ENCODE measurements at places on chromosomes 11 and 22. TPM values are rescaled to one million over a fixed set of nuclear protein-coding genes. Genes with fewer than 3 reads are reported as not detected.

FREY1 gene
- 22.7 TPM for total RNA-seq

- no peak overlapping the region for H3K4me3 ChIP-seq
- H3K27ac ChIP-seq, result peak overlapping the region; percentile 38
- no peaks in the 10 kb centered on the region for H3K27me3 ChIP-seq
- no peaks in the 10 kb centered on the region for H3K36me3 ChIP-seq
- peaks cover 7% of the 10 kb centered on the region for H3K4me1 ChIP-seq
Measured at GRCh38 chr11:75421035-75421602, 11.9 kb downstream of the KLHL35 start.

CST6 gene
- total RNA-seq, result 11.9 TPM

ACAT1 gene
- total RNA-seq, result 78.4 TPM

DNA sequence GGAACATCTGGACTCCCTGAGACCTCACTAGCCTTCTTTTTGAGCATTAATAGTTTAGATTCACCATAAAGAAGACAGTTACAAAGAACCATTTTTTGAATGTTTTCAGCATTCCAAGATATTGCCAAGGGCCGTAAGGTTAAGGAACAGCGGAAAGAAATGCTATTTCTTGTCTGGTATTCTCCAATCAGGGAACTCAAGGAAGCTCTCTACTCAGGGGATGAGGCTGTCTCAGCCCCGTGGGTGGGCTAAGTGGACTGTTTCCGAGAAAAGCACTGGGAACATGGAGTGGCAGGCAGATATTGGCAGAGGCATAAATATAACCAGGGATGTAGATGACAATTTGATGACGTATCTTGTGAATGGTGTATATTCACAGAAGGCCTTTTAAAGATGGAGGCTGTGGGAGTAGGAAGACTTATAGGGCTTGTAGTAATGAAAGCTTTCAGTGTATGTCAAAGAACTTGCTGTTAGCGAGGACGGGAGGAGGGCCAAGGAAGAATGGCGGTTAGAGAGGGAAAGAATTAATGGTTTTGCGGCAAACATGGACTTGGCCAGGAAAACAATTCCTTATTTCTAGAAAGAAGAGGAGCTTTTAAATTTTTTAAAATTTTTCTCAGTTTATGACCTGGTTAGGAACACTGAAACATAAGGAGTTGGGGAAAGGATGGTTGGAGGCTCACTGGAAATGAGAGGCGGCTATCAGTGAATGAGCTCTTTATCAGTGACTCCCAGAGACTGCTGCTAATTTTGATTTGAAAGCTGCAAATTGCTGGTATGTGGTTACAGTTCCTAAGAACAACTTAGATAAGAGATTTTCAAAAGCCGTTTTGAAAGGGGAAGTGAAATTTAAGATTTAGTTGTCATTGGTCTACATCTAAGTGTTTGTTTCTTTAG lies 64.6 kb downstream of the ST3GAL4 start:
- no peak overlapping the region for H3K4me3 ChIP-seq
- peaks cover 88% of the 10 kb centered on the region for H3K4me1 ChIP-seq
- H3K36me3 ChIP-seq, result no peaks in the 10 kb centered on the region
- H3K27ac ChIP-seq, result peak overlapping the region; percentile 18
- DNase-seq, result peak; percentile 54
- no peaks in the 10 kb centered on the region for H3K27me3 ChIP-seq

APOBEC3B gene
- total RNA-seq, result 1.4 TPM
